ENCODE measurements at places on chromosomes 13 and 19.
A peak's percentile ranks its signal among the peaks of the same experiment; 100 is the strongest.

DNA sequence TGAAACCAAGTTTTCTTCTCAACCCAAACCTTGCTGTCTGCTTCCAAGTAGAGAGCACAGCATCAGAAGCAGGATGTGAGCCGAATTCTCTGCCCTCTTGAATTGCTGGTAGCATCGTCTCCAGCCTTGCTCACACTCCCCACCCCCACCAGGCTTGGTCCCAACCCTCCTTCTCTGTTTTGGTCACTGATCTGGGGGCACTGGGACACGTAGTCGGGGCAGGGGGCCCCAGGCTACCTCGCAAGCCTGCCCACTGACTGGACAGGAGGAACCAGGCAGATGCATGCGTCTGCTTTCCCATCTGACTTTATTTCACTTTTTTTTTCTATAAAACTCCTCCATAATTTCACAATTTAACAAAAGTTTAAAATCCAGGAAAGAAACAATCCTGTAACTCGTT lies 69.7 kb downstream of the MLLT1 start:
- DNase-seq: no peak

- DNase-seq: peak; percentile 47
These were observed 11.7 kb downstream of the CIC start for GRCh38 chr19:42280815-42281145.

DNA sequence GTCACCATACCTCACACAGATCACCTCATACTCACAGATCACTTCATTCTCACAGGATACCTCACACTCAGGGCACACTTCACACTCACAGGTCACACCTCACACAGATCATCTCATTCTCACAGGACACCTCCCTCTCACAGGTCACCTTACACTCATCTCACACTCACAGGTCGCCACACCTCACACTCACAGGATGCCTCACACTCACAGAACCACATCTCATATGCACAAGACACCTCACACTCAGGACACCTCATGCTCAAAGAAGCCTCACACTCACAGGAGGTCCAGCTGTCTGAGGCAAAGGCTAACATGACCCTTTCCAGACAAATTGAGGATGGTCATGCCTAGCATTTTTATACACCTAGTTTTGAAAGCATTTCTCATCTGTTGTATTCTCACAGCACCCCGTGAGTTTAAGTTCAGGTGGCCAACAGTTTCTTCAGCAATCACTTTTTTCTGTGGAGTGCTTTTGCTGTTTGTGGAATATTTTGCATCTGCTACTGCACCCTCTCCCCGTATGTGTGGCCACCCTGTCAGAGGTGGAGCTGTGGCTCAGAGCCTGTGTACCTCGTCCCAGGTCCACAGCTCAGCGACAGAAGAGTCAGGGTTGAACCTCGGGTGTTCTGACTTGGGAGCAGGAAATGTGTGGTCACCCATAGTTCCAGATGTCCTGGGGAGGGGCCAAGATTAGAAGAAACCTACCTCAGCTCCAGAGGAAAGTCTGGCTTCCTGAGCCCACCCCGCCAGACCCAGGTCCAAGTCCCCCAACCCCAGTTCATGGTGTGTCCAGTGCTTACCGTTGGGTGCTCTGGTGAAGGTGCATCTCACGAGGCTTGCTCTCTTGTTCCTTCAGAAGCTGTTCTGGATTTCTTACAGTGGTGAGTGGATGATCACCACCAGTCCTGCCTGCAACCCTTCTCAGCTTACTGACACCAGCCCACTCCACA lies 7.6 kb downstream of the F7 start:
- DNase-seq: no peak

DNA sequence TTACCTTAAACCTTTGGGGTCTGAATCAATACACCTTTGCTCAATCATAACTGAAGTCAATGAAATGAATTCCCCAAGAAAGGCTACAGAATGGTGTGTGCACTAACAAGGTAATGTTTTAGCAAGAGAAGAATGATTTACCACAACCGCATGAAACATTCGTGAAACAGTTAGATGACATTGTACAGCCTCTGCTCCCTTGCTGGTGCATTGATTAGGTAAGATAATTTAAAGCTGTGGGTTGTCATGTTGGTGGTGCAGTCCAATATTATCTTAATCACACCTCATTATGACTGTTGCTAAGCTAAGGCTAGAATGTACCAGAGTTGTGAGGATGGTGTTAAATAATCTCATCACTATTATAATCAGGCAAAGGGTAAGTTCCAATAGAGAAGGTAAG lies 1673.2 kb upstream of the PRR20A start:
- DNase-seq: no peak

- DNase-seq: peak; percentile 64
These were observed 11.3 kb downstream of the GTPBP3 start for GRCh38 chr19:17348700-17349099.

DNA sequence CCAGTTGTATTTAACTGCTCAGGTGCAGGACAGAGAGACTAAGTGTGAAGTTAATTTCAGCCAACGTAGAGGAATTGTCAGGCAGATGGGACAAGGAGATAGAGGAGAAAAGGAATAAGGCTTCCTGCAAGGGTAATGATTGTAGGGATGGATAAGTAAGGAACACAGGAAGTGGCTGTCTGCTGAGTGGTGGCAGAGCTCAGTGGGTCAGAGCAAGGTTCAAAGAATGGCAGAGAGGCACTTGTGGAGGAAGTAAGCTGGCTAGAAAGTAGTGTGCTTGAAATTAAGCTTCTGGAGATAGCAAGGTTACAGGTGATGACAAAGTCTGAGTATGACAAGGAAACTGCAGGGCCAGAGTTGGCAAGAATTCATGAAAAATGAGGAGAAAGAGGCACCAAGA lies 47.9 kb downstream of the USPL1 start:
- no peak for DNase-seq

- no peak for DNase-seq
These were observed 131.8 kb upstream of the PEG3 start for GRCh38 chr19:56972291-56972841.

DNA sequence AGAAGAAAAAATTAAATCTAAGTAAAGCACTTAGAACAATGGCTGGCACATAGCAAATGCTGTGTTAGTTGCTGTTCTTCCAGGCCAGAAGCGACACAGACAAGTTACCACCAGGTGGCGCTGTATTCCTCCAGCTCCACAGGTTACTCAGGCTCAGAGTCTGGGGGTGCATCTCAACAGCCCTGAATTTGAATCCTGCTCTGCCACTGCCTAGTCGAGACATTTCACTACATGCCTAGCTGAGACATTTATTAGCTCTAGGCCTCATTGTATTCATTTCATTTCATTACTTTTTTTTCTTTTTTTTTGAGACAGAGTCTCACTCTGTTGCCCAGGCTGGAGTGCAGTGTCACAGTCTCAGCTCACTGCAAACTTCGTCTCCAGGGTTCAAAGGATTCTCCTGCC lies 16.4 kb upstream of the CYP2B6 start:
- DNase-seq: peak; percentile 84

DNA sequence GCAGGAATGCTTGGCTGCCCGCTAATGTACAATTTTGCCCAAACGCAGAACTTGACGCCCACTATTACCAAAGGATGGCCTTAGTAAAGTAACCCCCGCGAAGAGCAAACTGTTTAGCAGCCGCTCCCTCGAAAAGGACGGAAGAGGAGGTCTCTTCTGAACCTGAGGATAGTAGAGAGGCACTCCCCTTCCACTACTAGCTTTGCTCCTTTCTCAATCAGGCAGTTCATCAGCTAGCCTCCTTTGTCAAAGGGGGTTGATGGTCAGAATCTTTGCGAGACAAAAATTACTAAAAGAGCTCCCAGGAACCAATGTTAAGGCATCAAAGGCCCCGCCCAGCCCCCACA lies 534 bp downstream of the CAB39L start:
- peak; percentile 22 for DNase-seq

GRCh38 chr13:40787062-40787461 lies 2.3 kb upstream of the SLC25A15 start:
- DNase-seq: no peak

DNA sequence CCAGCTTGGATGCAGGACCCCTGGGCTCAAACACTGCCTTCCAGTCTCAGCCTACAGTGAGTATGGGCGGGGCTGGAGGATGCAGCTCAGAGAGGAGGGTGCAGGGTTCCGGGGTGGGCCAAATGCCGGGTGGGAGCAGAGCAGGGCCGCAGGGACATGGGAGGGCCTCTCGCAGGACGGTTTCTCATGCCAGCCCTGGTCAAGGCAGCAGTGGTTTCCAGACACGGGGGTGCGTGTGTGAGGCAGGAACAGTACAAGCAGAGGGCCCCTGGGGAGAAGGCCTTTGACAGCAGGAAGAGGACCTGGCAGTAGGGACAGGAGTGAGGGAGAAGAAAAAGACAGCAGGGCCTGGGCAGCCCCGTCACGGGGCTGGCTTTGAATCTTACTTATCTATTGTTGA lies 34.1 kb downstream of the CRTC1 start:
- no peak for DNase-seq

DNA sequence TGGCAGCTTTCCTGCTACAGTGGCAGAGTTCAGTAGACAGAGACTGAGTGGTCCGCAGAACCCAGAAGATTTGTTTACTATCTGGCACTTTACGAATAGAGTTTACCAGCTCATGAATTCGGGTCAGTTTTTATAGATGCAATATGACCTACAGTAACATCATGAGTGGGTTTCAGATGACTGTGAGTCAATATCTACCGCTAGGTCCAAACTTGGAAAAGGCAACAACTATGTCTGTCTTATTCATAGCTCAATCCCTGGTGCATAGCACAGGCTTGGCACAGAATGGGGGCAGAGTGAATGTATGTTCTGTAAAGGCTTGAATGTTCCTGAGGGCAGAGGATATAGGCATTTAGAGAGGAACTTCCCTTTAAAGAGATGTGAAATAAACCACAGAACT lies 65.2 kb downstream of the RAP2A start:
- DNase-seq: no peak

- DNase-seq: no peak
These were observed 123.1 kb downstream of the ITGBL1 start for GRCh38 chr13:101575581-101575980.

GRCh38 chr19:53988981-53989380 lies 2.5 kb upstream of the CACNG6 start:
- no peak for DNase-seq

DNA sequence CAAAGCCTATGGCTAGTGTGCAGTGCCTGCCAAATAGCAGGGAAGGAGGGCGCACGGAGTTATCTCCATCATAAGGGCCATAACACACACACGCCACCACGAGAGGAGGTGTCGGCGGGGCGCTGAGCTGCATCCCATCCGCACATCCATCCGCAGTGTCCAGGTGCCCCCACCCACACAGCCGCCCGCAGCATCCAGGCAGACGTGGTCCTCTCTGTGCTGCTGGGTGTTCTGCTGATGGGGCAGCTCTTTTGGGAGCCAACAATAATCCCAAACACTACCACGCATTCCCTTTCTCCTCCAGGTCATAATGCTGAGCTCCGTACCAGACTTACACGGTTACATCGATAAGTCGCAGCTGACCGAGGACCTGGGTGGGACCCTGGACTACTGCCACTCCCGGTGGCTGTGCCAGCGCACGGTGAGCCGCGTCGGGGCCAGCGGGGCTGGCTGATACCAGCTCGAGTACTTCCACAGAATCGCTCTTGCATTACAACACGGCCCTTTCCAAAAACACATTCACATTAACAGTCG lies 41.5 kb upstream of the F7 start:
- DNase-seq: no peak

GRCh38 chr13:39197647-39198007 lies 159.4 kb downstream of the NHLRC3 start:
- DNase-seq: no peak

- no peak for DNase-seq
These were observed 27.1 kb upstream of the GRTP1 start for GRCh38 chr13:113390874-113391497.
